ENCODE measurements at places on chromosomes 1 and 21. TPM values are rescaled to one million over a fixed set of nuclear protein-coding genes. Genes with fewer than 3 reads are reported as not detected.

The CFHR4 gene
- not detected for total RNA-seq

The TMEM125 gene
- 0.65 TPM for total RNA-seq

The PRDM16 gene
- 0.99 TPM for total RNA-seq

GRCh38 chr1:15181564-15181963 is 28.0 kb downstream of the TMEM51 start:
- DNase-seq = no peak

DNA sequence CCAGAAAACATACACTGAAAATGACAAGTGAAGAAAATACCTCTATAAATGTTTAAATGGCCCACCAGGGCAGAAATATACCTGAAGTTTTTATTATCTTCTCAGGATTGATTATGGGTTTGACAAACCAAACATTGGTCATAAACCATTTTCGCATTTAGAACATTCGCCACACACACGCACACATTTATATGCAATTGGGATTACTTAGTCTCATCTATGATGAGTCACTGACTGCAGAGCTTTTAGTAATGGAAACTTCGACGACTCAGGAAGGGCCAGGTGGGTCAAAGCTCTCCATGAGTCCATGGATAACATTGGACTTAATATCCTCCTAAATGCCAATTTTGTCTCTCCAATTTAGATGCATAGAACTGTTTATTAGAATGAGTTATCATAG is 16.9 kb downstream of the NRDC start:
- DNase-seq = no peak

- no peak for DNase-seq
Measured at GRCh38 chr1:35935442-35936388, 4.8 kb downstream of the AGO3 start.

- DNase-seq = peak; percentile 48
Measured at GRCh38 chr1:16249596-16250241, 12.7 kb upstream of the CPLANE2 start.

- DNase-seq = no peak
Measured at GRCh38 chr1:226739696-226740065, 599 bp upstream of the ITPKB start.

- no peak for DNase-seq
Measured at GRCh38 chr1:164777518-164777917, 218.5 kb downstream of the PBX1 start.

DNA sequence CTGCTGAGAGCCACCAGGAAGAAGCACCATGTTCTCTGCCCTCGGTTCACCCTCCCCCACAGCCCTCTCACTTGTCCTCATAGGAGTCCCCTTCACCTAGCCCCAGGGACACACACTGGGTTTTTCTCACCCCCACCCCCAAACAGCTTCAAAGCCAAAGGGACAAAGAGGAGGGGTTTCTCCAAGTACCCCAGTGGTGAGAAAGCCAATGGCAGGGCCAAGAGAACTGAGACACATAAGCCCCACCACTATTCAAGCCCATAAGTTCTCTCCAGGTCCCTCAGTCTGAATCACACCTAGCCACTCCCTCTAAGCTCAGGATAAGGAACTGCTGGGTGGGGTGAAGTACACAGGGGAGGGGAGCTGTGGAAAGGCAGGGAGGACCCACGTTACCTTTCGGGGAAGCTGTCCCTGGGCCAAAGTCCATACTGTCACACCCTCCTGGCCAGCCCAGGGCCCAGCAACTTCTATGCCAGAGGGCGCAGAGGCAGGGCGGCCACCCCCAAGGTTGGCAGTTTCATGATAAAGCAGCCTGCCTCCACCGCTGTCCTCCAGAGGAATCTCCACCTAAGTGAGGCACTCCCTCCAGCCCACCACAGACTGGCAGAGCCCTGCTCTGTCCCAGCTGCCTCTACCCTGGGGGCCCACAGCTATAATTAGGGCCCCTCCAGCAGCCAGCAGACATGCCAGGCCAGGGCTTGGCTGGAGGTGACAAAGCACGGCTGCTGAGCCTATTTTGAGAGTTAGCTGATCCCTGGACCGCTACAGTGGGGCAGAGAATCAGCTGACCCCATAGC is 39.0 kb upstream of the PPP1R15B start:
- DNase-seq = peak; percentile 42

- peak; percentile 67 for DNase-seq
Measured at GRCh38 chr1:67724928-67725560, 40.0 kb downstream of the GADD45A start.

DNA sequence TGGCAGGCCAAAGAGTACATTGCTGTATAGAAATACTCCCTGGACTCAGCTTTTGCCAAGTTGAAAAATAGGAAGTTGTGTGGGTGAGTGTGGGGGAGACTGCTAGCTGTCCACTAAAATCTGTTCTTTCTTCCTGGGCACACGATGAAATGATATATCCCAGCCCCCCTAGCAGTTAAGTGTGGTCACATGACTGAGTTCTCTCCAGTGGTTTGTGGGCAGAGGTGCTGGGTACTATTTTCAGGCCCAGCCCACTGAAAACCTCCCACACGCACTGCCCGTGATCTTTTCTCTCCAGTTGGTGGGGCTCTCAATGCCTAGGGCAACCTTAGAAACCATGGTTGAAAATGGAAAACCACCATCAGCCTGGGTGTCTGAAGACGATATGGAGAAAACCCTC is 119.7 kb upstream of the LMO4 start:
- no peak for DNase-seq

GRCh38 chr1:3463891-3464648 is 9.6 kb downstream of the ARHGEF16 start:
- DNase-seq = peak; percentile 6

GRCh38 chr1:39422614-39423013 is 68.8 kb upstream of the BMP8A start:
- DNase-seq = no peak

- no peak for DNase-seq
Measured at GRCh38 chr1:164565357-164565756, 6.4 kb downstream of the PBX1 start.

DNA sequence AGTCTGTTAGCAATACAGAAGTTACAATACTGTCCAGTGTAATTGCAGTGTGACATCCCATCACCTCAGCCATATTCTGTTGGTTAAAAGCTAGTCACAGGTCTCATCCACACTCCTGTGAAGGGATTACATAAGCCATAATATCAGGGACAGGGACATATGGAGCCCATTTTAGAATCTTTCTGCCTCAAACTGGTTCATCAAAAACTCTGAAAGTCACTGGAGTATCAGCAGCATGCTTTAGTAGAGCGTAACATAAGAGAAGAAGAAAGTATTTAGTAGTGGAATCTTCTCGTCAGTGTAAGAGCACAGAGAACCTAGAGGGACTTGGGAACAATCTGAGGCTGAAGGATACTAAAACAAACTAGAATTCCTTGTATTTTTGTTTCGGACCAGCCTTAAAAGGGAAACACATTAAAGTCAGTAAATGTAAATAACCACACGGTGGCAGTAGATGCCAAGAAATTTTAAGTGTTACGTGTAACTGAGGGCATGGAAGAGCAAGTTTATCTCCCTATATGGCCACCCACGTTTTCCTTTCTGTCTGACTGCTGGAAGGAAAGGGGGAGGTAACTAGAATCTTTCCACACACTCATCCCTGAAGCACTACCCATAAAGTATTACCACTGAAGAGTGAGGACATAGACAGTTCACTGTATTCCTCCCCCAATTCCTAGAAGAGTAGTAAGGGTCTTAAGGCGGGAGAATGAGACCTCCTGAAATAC is 41.6 kb upstream of the AGL start:
- no peak for DNase-seq

DNA sequence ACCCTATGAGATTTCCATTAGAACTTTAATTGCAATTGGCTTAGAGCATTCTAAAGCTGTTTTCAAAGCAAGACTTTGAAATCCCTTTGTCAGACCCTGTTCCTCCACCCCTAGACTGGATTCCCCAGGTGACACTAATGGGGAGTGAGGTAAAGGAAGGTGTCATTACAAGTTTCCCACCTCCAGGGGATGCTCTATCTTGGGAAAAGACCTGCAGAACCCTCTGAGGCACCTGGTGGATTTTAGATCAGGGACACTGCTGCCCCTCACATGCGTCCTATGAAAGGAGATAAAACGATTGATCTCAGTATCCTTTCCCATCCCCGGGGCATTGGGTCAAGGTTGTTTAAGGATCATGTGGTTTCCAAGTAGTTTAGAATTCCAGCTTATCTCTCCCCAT is 80.3 kb upstream of the RGS4 start:
- DNase-seq = no peak

GRCh38 chr1:229185963-229186362 is 84.9 kb upstream of the RAB4A start:
- DNase-seq = no peak

Data from left cardiac atrium (tissue), 4 donors.